ENCODE measurements at places on chromosomes 3 and 15.

- peak; percentile 6 for DNase-seq
Observed at GRCh38 chr15:86237111-86237500, 157.4 kb downstream of the AGBL1 start.

DNA sequence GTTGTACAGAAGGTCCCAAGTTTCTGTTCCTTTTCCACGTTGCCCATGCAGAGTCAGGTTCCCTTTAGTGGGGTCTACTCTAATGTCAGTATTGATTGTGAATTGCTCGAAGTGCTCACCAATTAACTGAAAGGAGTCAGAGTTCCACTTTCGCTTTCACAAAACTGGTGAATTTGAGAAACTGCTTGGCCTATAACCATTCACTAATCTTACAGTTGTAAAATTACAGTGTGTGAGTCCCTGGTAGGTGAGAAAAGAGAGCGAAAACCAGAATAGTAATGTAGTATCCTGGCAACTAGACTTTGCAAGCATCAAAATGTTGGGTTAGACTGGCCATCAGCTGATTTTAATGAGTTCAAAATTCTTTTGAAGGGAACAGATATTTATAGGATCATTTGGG lies 237.5 kb upstream of the CHRM5 start:
- no peak for DNase-seq

- DNase-seq, result no peak
Observed at GRCh38 chr15:62958528-62959363, 83.8 kb upstream of the TPM1 start.

- no peak for DNase-seq
Observed at GRCh38 chr3:53820756-53821580, 25.3 kb downstream of the CHDH start.

GRCh38 chr3:41244620-41245336 lies 45.5 kb downstream of the CTNNB1 start:
- no peak for DNase-seq

DNA sequence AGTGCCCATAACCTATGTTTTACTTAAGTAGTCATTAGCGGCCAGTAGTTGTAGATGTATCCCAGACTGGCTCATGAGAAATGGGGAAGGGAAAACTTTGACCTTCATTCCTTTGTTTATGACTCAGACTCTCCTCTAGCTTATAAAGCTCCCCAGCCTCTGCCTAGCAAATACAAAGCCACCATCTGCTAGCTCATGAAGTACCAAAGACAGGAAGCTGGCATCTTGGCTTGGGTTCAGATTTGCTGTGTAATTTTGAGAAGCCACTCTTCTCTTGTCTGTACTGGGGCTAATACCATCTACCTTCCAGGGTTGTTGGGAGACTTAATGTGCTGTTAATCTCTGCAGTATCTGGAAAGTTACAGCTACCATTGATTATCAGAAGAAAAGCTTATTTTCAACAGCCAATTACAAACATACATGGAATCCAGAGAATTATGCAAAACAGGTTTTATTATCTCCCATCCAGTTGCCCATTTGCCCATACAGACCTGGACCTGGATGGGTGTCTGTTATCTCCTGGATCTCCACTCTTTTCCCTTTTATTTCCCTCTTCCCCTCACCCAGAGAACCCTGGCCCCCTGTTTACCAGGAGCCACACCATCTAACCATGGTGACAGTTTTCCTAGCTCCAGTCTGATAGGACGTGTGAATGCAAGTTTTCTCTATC lies 153.8 kb downstream of the SEMA6D start:
- peak; percentile 24 for DNase-seq

- no peak for DNase-seq
Observed at GRCh38 chr3:190193210-190193609, 72.5 kb upstream of the P3H2 start.

DNA sequence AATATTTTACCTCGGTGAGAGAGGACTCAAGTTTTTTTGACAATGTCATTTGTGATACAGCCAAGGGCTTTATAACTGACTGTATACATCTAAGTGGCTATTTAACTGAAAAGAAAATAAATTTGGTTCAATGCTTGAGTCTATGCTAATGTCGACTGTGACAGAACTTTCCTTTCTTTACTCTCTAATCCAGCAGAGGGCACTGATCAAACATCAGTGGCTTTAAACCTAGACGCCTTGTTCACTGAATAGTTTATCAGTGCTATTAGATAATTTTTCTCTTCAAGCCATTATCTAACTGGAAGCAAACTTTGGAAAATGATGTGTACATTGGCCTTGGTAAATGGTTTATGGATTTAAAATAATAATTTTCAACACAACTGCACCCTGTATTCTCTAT lies 285.1 kb downstream of the CHL1 start:
- peak; percentile 46 for DNase-seq

- no peak for DNase-seq
Observed at GRCh38 chr15:42405863-42406482, 46.7 kb downstream of the CAPN3 start.

DNA sequence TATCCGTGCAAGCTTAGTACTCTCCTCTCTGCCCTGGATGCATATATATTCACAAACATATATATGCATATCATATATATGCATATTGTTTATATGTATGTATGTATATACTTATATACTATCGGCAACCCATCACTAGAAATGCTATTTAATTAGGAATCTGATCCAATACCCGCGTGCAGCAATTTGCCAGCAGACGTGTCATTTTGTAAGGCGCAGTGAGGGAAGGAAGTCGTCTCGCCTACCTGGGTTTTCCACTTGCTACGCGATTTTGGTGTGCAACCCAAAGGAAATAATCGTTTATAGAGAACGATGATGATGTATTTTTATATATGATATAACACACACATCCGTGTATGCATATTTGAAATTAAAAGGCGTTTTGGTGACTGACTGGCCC lies 5.6 kb upstream of the FEZF2 start:
- DNase-seq, result peak; percentile 49

DNA sequence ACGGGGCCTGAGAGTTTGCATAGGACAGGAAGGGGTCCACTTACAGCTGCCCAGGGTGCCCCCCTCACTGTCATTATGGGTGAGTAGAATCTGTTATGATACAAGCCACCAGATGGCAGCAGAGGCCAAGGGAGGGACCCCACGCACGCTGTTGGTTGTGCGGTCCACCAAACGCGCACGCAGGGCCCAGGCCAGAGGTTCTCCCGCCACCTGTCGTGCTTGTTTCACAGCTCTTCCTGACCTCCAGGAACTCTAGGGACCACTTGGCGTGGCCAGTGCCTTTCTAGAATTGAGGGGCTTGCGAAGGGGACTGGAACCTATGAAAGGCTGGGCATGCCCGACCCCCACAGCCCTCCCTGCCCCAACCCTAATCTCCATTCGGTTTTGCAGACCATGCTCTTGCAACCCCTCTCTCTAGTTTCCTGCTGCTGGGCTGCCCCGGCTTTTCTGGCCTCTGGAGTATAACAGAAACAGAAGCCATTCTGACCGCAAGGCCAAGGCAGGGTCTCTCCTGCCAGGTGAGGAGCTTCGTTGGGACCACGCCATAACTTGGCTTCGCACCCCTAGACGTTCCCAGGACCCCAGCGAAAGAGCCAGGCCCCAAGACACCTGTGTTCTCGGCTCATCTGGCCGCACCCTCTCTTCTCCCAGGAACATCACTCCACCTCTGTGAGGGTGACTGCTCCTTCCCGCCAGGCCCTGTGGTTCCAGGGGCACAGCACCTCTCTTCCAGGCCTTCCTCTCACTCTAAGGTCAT lies 46.0 kb downstream of the ALDH1L1 start:
- DNase-seq, result peak; percentile 59

DNA sequence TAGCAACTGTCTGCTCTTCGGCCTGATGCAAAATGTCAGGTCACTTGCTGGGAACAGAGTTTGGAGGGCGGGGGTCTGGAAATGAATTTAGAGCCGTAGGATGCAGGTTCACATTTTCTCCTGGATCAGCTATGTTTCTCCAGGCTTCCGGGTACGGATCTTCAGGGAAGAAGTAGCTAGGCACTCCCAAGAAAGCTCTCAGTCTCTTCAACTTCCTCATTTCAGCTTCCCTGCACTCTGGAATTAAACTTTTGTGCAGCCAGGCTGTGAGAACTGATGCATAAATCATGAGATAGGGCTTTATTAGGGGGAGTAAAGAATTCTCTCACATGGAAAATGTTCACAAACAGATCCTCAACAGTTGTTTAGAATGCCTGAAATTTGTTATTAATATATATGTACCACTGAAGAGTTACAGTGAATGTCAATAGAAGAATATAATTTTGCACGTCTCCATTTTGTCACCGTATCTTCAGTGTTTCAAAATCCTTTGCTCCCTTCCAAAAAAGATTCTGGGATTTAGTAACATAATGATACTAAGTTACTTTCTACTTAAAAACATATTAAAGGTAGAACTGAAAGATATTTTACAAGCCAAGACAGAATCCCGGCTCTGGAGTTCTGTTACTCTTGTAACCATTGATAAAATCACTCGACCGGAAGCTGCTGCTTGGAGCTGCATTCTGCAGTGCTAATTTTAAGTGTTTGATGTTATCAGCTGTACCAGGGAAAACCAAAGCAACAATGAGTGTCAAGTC lies 178.5 kb upstream of the P2RY1 start:
- peak; percentile 40 for DNase-seq

GRCh38 chr3:166390303-166390702 lies 553.1 kb upstream of the BCHE start:
- no peak for DNase-seq

All from brain (organoid and tissue), 16 donors.